Sigmoid colon (tissue), 7 donors: ENCODE measurements at places on chromosomes 5 and 9. TPM values are rescaled to one million over a fixed set of nuclear protein-coding genes. Genes with fewer than 3 reads are reported as not detected.

- peak overlapping the region; percentile 96 for H3K27ac ChIP-seq
- H3K36me3 ChIP-seq = no peaks in the 10 kb centered on the region
- H3K27me3 ChIP-seq = no peaks in the 10 kb centered on the region
- no peaks in the 10 kb centered on the region for H3K4me1 ChIP-seq
- peak overlapping the region; percentile 90 for H3K4me3 ChIP-seq
These were observed 1.2 kb downstream of the MAPK9 start for GRCh38 chr5:180290568-180291233.

GRCh38 chr9:1366276-1366675 lies 316.1 kb downstream of the DMRT2 start:
- H3K4me1 ChIP-seq = no peaks in the 10 kb centered on the region
- no peak for DNase-seq
- H3K36me3 ChIP-seq = no peaks in the 10 kb centered on the region
- no peak overlapping the region for H3K4me3 ChIP-seq
- H3K27ac ChIP-seq = no peak overlapping the region

DNA sequence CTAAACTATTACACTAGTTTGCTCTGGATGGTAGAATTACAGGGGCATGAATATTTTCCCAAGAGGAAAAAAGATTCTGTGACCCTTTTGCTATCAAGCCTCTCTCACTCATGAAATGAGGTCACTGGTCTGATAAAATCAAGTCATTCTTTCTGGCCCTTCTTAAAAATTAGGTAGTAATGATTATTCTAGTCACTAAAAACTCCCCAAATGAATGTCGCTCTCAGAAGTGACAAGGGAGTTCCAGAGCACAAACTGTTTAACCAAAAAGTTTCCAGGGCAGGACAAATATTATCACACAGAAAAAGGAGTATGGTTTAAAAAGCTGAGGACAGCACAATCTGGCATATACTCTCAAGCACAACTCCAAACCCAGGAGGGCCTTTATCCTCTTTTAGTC lies 12.5 kb downstream of the ERMP1 start:
- H3K36me3 ChIP-seq = no peaks in the 10 kb centered on the region
- H3K4me1 ChIP-seq = no peaks in the 10 kb centered on the region
- DNase-seq = no peak
- H3K27me3 ChIP-seq = no peaks in the 10 kb centered on the region
- no peak overlapping the region for H3K4me3 ChIP-seq

DNA sequence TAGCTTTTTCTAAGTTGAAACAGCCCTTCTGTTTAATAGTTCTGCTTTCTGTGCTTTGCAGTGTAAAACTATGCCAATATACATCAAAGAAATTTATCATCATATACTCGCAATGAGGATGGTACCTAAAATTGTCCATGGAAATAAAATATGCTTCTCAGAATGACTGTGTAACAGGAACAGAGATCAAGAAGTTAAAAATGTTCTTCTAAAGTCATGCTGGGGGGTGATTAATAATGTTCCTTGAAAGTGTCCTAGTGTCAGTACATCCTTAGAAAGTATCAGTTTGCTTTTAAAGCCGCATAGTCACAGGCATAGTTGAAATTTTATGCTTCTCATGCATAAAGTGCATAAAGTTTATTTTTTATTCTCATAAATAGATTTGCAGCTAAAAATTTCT lies 4.0 kb upstream of the LRRC70 start:
- DNase-seq = no peak
- no peaks in the 10 kb centered on the region for H3K36me3 ChIP-seq
- H3K27ac ChIP-seq = no peak overlapping the region
- no peaks in the 10 kb centered on the region for H3K27me3 ChIP-seq
- H3K4me1 ChIP-seq = no peaks in the 10 kb centered on the region

- DNase-seq = peak; percentile 37
- peak overlapping the region; percentile 82 for H3K27ac ChIP-seq
- no peaks in the 10 kb centered on the region for H3K36me3 ChIP-seq
- H3K4me1 ChIP-seq = peaks cover 85% of the 10 kb centered on the region
These were observed 106.9 kb downstream of the ROR2 start for GRCh38 chr9:91843093-91843492.

- no peak for DNase-seq
- no peaks in the 10 kb centered on the region for H3K27me3 ChIP-seq
- no peak overlapping the region for H3K27ac ChIP-seq
These were observed 441.1 kb downstream of the EBF1 start for GRCh38 chr5:158658446-158659230.

- H3K27ac ChIP-seq = no peak overlapping the region
- H3K4me3 ChIP-seq = no peak overlapping the region
- no peak for DNase-seq
These were observed 479.5 kb upstream of the TNC start for GRCh38 chr9:115597330-115597895.

DNA sequence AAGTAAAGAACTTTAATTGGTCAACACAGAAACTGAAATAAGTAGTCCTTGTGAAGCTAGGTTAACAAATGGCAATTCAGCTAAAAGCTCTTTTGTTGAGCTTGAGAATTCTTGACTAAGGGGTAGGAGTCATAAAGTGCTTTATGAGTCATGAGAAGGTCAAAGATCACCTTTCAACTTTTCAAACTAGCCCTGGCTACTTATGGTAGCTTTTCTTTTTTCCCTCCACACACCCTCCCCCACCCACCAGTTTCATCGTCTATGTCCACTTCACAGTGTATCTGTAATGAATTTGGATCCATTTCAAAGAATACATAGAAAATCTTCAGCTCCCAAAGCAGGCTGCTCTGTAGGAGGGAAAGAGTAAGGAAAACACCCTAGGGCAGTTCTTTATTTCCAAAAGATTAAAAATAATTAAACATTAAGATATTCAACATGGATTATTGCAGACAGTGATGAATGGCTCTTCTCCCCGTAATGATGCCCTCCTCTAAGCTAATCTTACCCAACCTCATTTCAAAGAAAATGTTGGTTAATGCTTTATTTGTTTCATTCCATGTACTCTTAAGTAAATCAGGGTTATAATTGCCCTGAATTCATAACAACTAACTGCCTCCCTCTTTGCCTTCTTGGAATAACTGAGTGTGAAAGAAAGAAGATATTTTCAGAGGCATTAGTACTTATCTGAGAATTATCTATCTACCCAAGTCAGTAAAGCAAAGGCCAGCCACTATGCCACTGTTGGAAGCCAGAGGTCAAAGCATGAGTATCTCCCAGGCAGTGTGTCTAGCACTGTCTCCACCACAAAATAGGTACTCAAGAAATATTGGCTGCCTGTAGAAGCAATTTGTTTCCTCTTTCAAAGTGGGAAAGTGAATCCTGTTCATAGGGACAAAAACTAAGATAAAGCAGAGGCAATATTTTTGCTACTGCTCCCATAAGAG lies 290.6 kb downstream of the PIK3R1 start:
- H3K27ac ChIP-seq = no peak overlapping the region
- DNase-seq = no peak
- H3K36me3 ChIP-seq = no peaks in the 10 kb centered on the region
- no peaks in the 10 kb centered on the region for H3K27me3 ChIP-seq
- no peaks in the 10 kb centered on the region for H3K4me1 ChIP-seq

DNA sequence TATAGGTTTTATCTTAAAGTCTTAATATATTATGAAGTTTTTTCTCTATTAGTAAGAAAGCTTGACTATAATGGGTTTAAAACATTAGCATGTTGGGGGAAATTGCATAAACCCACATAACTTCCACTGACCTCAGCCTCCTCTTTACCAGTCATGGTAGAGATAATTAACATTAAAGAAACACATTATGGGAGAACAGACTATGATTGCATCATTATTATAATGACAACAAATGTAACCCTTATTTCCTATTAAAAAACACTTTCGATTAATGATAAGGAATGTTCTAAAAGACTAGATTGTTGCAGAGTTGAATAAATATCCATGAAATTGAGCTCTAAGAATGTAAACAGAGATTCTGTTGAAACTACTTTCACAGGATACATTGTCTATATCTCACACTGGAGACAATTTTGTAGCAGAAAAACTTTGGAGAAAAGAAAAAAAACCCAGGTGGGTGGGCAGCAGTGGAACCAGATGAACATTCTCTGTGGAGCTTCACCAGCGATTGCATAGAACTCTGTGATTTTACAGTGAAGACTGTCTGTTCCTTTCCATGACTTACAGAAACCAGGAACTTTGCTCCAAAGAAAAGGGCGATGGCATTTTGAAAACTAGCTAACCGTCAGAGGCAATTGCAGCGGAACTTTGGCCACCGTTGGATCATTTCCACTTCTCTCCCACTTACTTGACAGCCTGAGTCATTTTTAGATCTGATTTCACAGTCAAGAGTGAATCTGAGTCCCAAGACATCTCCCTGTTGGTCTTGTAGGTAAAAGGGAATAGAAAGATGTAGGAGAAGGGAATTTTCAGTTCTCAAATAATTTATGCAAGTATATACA lies 21.0 kb upstream of the ERAP2 start:
- H3K27ac ChIP-seq = no peak overlapping the region
- H3K4me1 ChIP-seq = no peaks in the 10 kb centered on the region
- DNase-seq = no peak

GRCh38 chr5:57503433-57503832 lies 20.8 kb upstream of the ACTBL2 start:
- no peaks in the 10 kb centered on the region for H3K36me3 ChIP-seq
- no peak overlapping the region for H3K4me3 ChIP-seq
- no peak overlapping the region for H3K27ac ChIP-seq
- H3K27me3 ChIP-seq = no peaks in the 10 kb centered on the region
- no peak for DNase-seq

DNA sequence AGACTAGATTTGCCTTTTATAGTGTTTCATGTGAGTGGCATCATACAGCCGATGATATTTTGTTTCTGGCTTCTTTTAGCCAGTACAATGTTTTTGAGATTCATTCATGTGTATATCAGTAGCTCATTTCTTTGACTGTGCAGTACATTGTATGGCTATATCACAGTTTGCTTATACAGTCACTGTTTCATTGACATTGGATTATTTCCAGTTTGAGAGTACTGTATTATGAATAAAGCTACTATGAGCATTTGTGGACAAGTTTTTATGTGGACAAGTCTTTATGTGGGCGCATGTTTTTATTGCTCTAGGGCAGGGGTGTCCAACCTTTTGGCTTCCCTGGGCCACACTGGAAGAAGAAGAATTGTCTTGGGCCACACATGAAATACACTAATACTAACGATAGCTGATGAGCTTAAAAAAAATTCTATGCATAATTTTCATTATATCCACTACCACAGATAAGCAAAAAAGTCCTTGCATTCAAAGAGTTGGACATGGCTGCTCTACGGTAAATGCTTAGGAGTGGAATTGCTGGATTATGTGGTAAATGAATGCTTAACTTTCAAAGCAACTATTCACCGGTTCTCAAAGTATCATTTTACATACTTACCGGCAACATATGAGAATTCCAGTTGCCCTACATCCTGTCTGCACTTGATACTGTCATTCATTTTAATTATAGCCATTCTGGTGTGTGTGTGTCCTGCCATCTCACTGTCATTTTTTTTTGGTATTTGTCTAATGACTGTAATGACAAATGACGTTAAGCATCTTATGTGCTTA lies 177.8 kb downstream of the RGS3 start:
- no peaks in the 10 kb centered on the region for H3K36me3 ChIP-seq
- no peak overlapping the region for H3K27ac ChIP-seq
- no peaks in the 10 kb centered on the region for H3K27me3 ChIP-seq
- no peak overlapping the region for H3K4me3 ChIP-seq

DNA sequence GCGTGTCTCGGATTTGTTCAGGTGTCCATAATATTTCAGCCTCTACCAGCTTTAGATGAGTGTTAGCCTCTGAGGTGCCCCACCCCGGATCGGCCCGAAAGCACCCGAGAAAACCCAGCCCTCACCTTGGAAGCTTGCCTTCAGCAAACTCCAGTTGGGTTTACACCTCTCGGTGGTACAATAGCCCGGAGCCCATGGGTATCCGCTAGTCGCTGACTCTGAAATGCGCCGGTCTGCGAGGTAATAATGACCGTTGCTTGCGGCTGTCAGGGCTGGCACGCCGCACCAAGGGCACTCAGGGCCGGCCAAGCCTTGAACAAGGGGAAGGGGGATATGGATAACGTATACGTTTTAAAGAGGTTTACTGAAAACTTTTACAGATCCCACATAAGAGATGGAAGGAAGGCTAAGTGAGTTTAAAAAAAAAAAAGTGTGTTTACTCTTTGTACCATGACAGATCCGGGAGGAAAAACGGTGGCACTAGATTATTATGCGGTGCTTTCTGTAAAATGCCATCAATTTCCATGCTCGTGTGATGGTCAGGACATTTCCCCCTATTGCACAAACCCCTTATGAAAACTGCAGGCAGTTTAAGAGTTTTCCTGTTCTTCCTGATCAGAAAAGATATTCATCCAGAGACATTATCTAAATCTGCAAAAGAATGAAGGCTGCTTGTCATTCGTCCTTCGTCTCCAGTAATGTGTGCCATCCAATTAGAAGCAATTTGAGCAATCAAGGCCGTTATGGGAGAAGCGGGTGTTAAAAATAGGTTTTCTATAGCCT lies 124.2 kb downstream of the TMEM161B start:
- peaks cover 7% of the 10 kb centered on the region for H3K27me3 ChIP-seq
- H3K4me1 ChIP-seq = peaks cover 48% of the 10 kb centered on the region
- H3K27ac ChIP-seq = no peak overlapping the region
- DNase-seq = no peak
- H3K36me3 ChIP-seq = no peaks in the 10 kb centered on the region
- peak overlapping the region; percentile 54 for H3K4me3 ChIP-seq

DNA sequence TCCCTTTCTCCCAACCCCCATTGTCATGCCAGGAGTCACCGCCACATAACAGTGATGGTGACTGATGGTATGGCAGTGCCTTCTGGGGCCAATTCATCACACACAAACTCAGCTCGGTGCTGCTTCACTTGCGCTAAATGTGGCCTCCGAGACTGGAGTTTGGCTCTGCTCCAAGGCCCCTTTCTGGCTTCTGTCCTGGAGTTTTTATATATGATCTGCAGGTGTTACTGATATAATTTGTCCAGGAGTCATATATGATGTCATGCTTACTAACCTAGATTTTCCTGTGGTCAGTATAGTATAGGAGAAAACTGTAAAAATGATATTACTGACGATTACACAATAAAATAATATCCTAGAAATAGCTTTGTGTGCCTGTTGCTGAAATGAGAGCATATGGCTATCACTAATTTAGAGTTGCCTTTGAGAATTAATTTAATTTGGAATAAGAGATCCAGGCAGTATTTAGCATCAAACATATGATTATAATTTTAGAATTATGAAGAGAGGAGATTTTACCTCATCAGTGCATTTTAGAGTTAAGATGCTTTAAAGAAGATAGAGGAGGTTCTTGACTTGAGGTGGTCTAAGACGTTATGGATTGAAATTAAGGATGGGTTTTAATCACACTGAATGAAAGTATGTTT lies 334.1 kb upstream of the CD180 start:
- H3K4me1 ChIP-seq = no peaks in the 10 kb centered on the region
- no peak overlapping the region for H3K27ac ChIP-seq
- no peaks in the 10 kb centered on the region for H3K36me3 ChIP-seq

Gene HTR1A
- not detected for total RNA-seq

Gene PLEKHG4B
- total RNA-seq = 0.36 TPM

Gene MARCOL
- not detected for total RNA-seq

Gene ADAMTS12
- total RNA-seq = 5.4 TPM

Gene GCNT4
- 3.0 TPM for total RNA-seq

Gene RARS1
- 91.1 TPM for total RNA-seq

Gene PCDHB13
- 6.5 TPM for total RNA-seq

Gene ASPN
- total RNA-seq = 23.9 TPM

Gene BTNL8
- total RNA-seq = 0.71 TPM

Gene TMEM203
- 33.2 TPM for total RNA-seq

Gene PCDHGA6
- 13.6 TPM for total RNA-seq

Gene FOXD4L6
- not detected for total RNA-seq

Gene KLF9
- 184 TPM for total RNA-seq
